ENCODE measurements at places on chromosomes 6 and 20. TPM values are rescaled to one million over a fixed set of nuclear protein-coding genes. Genes with fewer than 3 reads are reported as not detected.

The MCM8 gene
- 2.7 TPM for total RNA-seq

The OPN5 gene
- under 0.01 TPM for total RNA-seq

The SYTL3 gene
- total RNA-seq = 6.5 TPM

The C20orf173 gene
- total RNA-seq = not detected

The POU3F2 gene
- not detected for total RNA-seq

The WFDC2 gene
- total RNA-seq = not detected

The PREX1 gene
- total RNA-seq = 92.6 TPM

The MOG gene
- not detected for total RNA-seq

- no peak for DNase-seq
These were observed 19.2 kb downstream of the KCNG1 start for GRCh38 chr20:51003753-51004152.

DNA sequence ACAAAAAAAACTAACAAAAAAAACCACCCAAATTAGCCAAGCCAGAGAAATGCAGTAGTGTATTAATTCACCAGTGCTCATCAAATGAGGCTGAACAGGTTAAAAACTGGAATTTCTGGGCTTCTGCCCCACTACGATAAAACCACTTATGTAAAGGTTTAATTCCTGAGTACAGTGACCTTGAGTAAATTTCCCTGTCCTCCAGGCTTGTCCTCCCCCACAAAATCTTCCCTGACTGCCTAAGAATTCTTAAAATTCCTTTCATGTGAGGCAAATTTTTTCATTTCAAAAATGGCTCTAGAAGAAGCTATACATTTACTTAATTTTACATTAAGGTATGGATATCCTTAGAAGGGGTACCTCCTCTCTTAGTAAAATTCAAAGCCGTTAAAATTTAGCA, 80.1 kb upstream of the ID4 start:
- no peak for DNase-seq

DNA sequence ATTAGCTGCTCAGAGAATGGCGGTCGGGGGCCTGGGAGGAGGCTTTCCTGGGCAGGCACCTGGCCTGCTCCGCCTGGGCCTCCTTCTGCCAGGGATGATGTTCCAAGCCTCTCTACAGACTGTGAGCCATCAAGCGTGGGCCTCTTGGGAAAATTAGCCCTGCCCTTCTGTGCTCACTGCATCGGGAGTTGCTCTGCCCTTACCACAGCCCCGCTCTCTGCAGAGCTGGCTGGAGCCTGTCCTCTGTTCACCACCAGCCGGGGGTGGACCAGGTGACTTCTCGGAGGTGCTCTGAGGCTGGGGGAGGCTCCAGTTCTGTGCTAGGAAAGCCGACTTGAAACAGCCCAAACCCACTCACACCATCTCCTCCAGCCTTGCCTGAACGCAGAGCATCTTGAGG, 24.2 kb downstream of the MDGA1 start:
- DNase-seq = no peak

GRCh38 chr6:27795697-27796494, 116.3 kb downstream of the OR2B2 start:
- peak; percentile 85 for DNase-seq

DNA sequence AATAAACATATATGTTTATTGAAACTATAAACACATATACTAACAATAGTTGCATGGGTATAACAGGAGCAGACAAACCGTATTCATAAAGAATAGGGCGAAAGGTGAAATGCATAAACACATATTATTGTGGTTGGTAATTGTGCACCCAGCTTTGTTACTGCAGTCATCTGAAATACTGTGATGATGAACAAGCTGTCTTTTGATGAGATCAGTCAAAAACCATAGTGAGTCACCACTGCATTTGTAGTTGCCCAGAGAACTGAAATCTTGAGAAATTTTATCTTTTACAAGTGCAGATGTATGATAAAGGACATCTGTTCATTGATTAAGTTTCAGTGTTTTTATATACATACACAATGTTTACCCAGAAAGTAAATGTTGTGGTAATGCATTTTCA, 133.7 kb downstream of the MYO6 start:
- no peak for DNase-seq

GRCh38 chr6:137602313-137603197, 108.4 kb upstream of the OLIG3 start:
- no peak for DNase-seq

- no peak for DNase-seq
These were observed 640.5 kb downstream of the DHX35 start for GRCh38 chr20:39602649-39603048.

DNA sequence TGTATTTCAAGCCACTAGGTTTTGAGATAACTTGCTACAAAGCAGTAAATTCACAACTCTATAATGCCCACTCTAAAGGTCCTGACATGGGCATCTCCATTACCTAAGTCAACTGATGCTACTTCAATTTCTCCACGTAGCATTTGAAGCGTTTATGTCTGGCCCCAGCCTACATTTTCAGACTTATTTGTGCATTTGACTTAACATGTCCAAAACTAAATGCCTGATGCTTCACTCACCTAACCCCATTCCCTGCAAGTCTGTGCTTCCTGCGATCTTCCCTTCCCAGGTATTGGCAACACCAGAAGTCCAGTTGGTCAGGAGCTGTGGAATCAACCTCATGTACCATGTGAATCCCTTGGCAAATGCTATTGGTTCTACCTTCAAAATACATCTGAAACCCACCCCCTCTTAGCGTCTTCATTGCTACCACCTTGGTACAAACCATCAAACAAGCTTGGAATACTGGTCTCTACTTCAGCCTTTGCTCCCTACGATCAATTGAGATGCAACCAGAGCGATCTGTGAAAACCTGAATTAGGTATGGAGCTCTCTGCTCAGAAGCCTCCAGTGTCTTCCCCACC, 12.8 kb upstream of the ZNFX1 start:
- no peak for DNase-seq

DNA sequence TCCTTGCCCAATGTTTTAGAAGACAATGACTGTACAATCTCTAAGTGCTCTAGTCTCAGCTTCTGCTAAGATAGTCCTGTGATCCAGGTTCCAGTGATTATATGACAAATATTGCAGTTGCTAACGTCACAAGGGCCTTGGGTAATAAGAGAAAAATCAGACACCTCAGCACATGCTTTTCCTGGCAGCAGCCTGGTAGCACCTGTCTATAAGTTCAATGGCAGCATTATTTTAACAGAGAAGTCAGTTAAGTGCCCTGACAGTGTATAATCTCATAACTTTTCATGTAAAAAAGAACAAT, 121.3 kb upstream of the BCLAF1 start:
- no peak for DNase-seq

DNA sequence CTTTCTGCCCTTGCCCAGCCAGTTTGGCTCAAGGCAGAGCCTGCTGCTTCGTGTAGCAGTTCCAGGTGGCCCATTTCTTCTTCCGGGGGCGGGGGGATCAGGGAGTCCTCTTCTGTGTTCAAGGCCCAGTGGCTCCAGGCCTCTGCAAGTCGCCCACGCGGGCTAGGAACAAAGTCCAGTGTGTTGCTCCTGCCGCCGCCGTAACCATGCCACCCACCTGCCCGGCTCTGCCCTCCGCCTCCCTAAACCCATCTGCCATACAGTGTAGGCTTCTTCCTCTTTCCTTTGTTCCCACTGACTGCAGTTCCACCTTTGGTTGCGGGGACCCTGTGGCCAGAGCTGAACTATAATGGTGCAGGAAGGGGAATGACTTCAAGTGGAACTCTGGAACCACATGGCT, 43.9 kb upstream of the SRF start:
- no peak for DNase-seq

GRCh38 chr20:57890202-57890800, 180.5 kb upstream of the PMEPA1 start:
- DNase-seq = no peak

GRCh38 chr20:43662943-43663655, 3.8 kb upstream of the MYBL2 start:
- no peak for DNase-seq

DNA sequence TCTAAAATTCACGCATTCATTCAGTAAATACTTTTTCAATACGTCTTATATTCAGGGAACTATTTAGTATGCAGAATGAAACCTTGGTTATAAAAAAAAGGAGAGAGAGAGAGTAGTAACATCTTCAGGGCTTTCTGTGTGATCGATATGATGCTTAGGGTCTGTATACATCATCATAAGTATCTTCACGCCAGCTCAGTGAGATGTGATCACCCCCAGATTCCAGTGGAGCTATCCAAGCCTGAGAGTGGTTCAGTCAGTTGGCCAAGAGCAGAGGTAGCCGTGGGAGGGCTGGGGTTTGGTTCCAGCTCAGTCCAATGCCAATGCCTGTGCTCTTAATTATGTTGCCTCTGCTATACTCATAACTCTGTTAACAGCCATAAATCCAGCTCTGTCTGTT, 8.6 kb downstream of the CD83 start:
- DNase-seq = no peak

DNA sequence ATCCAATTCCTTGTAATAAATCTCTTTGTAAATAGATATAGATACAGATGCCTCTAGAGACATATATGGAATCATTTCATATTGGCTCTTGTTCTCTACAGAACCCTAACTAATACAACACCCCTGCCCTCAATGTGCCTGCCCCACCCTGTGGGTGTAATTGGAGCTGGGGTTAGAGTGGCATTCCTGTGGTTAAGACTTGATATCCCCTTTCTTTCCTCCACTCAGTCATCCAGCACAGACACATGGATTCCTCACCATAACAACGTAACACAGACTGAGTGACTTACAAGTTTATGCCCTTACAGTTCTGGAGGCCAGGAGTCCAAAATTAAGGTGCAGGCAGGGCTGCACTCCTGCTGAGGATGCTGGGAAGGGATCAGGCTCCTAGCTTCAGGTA, 42.8 kb downstream of the C6orf118 start:
- no peak for DNase-seq

All from hematopoietic multipotent progenitor cell (in vitro differentiated cells).